ENCODE measurements at places on chromosomes 12 and 14.

DNA sequence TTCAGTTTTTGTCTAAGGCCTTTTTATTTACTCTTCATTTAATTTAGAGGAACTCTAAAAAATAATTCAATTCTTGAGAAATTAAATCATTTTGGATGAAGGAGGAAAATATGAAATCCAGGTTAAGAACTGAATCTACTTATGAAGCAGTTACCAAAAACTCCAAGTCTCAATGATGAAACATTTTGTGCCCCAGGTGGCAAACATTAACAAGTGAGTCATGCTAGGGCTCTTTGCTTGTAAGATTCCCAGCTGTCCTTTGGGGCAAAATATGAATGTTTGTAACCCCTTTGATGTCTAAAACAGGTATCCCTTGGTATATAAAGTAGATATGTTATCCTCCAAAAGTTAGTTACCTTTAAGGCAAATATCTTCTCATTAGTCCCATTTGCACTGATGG lies 202.4 kb downstream of the NEDD1 start:
- no peak for DNase-seq

GRCh38 chr12:5807090-5807414 lies 138.0 kb downstream of the ANO2 start:
- no peak for DNase-seq

GRCh38 chr12:5262450-5262849 lies 169.5 kb upstream of the NTF3 start:
- DNase-seq = no peak

DNA sequence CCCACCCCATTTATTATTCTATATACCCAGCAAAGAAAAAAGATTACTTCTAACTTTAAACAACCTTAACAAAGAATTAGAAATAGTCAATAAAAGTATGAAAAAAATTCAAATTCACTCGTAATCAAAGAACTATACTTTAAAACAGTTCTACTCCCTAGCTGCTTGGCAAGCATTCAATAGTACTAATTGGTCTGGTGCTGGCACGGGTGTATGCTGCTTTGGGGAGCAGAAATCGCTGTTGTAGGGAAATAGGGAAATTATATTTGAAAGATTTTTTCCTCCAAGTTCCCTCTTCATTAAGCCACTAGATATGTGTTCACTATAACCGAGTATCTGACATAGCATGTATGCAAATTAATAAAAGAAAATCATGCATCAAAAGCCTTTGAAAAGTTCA lies 65.7 kb downstream of the DICER1 start:
- DNase-seq = no peak

Data from right renal pelvis (tissue), 4 donors.